NCI-H187 treated with DMSO at 0.1 percent for 48 hours (cell line): ENCODE measurements at places on chromosomes 16 and 17.
A peak's percentile ranks its signal among the peaks of the same experiment; 100 is the strongest.

- no peak for DNase-seq
Observed at GRCh38 chr16:50781518-50781917, 39.6 kb downstream of the CYLD start.

- DNase-seq, result no peak
Observed at GRCh38 chr16:86565644-86566511, 751 bp upstream of the FOXC2 start.

DNA sequence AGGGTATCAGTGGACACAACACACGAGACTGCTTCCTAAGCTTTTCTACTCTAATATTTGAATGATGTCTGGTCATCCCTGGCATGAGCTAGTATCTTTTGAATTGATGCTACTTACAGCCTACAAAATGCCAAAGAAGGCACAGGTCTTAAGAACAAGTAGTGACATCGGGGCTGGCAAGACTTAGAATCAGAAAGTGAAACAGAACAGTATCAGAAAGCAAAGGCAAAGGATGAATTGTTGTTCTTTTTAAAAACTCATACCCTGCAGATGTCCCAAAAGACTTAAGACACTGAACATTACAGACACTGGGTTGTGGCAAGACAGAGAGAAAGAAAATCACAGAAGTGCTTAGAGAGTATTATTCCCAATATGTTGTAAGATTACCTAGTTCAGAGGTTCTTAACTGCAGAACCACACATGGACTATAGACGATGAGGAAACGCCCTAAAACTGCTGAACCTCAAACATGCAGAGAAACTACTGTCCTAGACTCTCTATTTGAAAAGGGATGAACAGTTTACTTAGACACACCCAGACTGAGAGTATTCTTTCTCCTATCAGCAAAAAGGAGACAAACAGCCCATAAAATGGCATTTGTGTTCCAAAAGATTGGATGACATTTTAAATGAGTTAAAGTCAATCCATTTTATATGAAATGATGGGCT is 12.5 kb downstream of the ZNF19 start:
- no peak for DNase-seq

- no peak for DNase-seq
Observed at GRCh38 chr16:74455619-74456289, 34.5 kb upstream of the CLEC18B start.

DNA sequence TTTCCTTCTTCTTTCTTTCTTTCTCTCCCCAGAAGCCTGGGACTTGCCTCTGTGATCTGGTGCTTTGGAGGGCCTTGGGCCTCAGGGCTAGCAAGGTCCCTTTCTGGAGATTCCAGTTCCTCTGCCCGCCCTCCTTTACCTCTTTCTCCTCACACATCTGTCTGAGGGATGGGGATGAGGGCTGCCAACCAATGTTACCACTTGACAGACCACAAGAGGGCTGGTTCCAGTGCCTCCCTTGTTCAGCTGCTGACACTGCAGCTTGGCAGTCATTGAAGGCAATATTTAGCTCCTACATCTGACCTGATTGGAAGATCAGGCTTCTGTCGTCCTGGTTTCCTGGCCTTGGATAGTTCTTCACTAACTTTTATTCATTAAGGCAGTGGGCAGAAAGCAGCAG is 3.6 kb upstream of the ZNF652 start:
- peak; percentile 22 for DNase-seq
